ENCODE measurements at places on chromosomes 4 and X.

GRCh38 chr4:105944540-105944939 lies 49.3 kb downstream of the NPNT start:
- DNase-seq, result no peak

DNA sequence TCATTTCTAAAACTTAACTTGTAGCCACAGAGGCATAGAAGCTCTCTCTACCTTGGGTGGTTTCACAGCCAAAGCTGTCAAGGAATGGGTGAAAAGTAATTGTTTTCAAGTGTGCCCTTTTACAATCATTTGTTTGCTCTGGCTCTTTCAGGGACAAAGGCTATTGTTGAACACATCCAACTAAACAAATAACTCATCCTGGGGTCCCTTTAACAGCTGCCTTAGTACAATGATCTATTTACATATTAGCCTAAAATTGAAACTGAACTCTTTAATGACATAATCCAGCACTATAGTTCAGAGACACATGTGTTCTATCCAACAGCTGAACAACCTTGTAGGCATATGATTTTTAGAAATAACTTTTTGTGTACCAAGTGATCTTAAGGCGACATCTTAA lies 3.7 kb downstream of the HHIP start:
- no peak for DNase-seq

GRCh38 chrX:132776486-132777210 lies 181.8 kb downstream of the HS6ST2 start:
- DNase-seq, result no peak

- DNase-seq, result no peak
Observed at GRCh38 chr4:63831590-63832155, 577.6 kb downstream of the TECRL start.

- DNase-seq, result no peak
Observed at GRCh38 chr4:46081248-46081647, 42.6 kb downstream of the GABRG1 start.

GRCh38 chr4:74134500-74134852 lies 23.4 kb upstream of the MTHFD2L start:
- DNase-seq, result no peak

Measured in CD4-positive, alpha-beta T cell treated with Interleukin-1 beta for 1 hour (primary cell).